ENCODE measurements at places on chromosomes 5 and 9. TPM values are rescaled to one million over a fixed set of nuclear protein-coding genes. Genes with fewer than 3 reads are reported as not detected.

Gene ARHGEF37
- total RNA-seq: 0.38 TPM

Gene MTX3
- 28.8 TPM for total RNA-seq

DNA sequence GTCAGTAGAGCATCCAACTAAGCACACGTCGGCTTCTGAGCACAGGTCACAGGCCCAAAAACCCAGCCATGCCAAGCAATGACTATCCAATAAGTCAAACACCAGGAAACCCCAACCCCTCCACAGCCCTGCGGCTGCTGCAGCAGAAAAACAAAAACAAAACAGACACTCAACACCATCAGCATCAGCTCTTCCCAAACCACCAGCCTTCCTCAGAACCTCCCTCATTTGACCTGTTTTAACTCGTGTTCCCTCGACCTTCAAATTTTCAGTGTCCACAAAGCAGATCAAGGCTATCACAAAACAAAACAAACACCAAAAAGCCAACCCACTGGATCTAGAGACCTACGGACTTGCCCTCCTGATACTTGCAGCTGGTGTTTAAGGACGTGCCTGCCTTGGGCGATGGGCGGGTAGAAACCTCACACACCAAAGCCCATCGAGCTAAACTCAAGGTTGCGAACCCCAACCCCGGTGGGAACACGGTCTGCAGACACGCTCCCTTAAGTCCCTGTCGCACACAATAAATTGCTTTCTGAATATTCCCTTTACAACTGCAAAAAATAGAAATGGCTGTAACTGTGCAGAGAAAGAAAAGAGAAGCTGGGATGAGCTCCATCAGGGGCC is 247.1 kb upstream of the ANKRD55 start:
- peak; percentile 15 for DNase-seq
- H3K4me3 ChIP-seq: peak overlapping the region; percentile 61
- no peak overlapping the region for H3K27ac ChIP-seq
- H3K36me3 ChIP-seq: no peaks in the 10 kb centered on the region

Gene GABBR2
- not detected for total RNA-seq

GRCh38 chr9:11417782-11418181 is 805.0 kb upstream of the PTPRD start:
- H3K4me3 ChIP-seq: no peak overlapping the region

DNA sequence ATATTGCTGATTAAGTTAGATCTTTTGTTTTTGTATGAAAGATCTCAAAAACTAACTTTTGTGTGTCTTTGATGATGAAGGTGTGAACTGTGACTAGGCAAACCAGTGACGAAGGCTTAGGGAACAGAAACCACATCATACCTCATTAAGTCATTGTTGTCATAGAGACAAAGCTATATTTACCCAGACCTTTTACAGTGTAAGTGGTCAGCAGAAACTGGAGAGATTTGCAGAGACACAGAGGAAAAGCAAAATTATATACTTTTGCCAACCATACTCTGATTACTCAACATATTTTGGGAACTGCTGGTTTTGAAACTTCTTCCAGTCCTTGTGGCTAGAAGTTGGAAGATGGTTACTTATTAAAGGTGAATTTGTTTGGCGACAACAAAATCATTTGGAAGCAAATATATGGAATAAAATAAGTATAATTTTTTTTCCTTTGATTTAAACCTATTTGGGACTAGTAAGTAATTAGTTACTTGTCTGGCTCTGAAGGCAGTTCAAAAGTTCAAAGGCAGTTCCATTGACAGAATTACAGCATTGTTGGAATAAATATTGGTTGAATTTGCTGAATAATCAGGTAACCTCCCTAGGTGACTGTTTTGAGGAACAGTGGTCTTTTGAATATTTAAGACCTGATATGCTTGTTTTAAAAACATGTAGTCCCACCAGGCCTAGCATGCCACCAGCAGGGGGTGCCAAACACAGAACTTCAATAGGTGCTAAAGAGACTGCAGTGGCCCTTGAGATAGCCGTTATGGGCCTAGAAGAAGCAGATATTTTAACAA is 103.8 kb downstream of the RPS23 start:
- H3K36me3 ChIP-seq: no peaks in the 10 kb centered on the region
- H3K4me1 ChIP-seq: no peaks in the 10 kb centered on the region
- DNase-seq: peak; percentile 63
- H3K27ac ChIP-seq: no peak overlapping the region
- no peak overlapping the region for H3K4me3 ChIP-seq

Gene C7
- 17.2 TPM for total RNA-seq

- H3K36me3 ChIP-seq: no peaks in the 10 kb centered on the region
- H3K4me1 ChIP-seq: peaks cover 11% of the 10 kb centered on the region
- no peak overlapping the region for H3K27ac ChIP-seq
- no peak for DNase-seq
Observed at GRCh38 chr9:125485471-125486151, 221.4 kb downstream of the MAPKAP1 start.

Gene PCDHGA5
- total RNA-seq: 6.9 TPM

GRCh38 chr5:150057052-150057451 is 29.3 kb downstream of the CSF1R start:
- no peak overlapping the region for H3K4me3 ChIP-seq
- H3K27me3 ChIP-seq: no peaks in the 10 kb centered on the region
- peaks cover 24% of the 10 kb centered on the region for H3K36me3 ChIP-seq
- peaks cover 13% of the 10 kb centered on the region for H3K4me1 ChIP-seq

DNA sequence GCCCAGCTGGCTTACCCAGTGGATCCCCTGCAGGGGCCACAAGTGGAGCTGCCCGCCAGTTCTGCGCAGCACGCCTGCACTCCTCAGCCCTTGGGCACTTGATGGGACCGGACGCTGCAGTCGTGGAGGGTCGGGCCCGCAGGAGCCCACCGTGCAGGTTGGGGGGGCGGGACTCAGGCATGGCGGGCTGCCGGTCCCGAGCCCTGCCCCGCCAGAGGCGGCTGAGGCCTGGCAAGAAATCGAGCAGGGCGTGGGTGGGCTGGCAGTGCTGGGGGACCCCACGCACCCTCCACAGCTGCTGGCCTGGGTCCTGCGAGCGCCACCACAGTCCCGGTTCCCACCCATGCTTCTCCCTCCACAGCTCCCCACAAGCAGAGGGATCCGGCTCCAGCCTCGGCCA is 19.2 kb upstream of the BTNL3 start:
- no peak overlapping the region for H3K27ac ChIP-seq
- DNase-seq: no peak
- no peaks in the 10 kb centered on the region for H3K27me3 ChIP-seq
- no peak overlapping the region for H3K4me3 ChIP-seq

Gene HTR4
- not detected for total RNA-seq

DNA sequence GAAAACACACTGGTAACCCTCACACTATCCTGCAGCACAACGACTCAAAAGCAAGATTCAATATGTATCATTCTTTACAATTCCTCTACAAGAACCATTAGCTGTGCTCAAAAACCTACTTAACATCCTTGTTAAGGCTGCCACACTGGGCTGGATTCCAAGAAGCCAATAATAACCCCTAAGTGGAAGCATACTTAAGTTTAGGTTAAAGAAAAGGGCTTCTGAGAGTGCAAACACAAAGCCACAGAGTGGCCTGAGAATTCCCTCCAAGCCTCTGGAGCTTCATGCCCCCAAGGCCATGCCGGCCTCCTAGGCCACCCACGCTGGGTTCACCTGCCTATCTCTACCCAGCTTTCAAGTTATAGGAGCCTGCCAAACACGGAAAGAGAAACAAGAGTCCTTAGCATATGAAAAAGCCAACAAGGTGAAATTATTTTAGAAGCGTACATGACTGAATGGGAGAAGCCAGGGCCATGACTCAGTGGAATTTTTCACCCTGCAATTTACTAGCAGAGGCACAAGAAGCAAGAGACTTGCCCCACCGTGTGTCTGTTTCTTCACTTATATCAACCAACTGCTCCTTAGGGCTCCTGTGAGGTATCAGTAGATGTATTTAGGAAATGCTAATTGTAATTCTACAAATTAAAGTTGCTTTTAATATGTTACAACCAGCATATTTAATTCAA is 293.0 kb downstream of the SPOCK1 start:
- no peak overlapping the region for H3K27ac ChIP-seq
- peak; percentile 26 for DNase-seq
- no peaks in the 10 kb centered on the region for H3K4me1 ChIP-seq
- H3K4me3 ChIP-seq: no peak overlapping the region
- no peaks in the 10 kb centered on the region for H3K27me3 ChIP-seq

DNA sequence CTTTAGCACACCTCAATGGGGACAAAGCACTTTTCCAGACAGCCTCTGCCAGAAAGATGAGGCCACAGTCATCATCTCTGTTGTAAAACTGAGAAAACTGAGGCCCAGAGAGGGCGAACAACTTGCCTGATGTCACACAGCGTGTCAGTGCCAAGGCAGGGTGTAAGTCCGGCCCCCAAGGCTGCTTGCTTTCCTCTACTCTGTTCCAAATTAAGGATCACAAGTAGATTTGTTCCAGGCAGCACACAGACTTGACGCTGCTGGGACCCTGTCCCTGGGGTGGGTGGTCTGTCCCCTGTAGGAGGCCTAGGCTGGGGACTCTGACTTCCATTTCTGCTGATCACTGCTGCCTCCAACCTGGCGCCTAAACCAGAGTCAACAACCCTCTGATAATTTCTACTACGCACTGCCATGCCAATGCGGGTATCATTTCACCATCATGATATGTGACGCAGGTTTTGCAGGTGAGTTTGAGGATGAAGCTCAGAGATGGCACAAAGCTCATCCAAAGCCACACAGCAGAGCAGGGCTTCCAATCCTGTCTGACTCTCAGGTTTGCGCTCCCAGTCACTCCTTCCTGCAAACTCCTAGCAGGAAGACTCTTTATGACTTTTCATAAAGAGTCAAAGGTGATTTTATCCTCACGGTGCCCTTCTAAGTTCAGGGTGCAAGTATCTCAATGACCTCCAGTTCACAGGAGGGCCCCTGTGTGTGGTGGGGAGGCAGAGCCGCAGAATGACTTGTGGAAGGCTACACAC is 13.5 kb upstream of the RALGDS start:
- peak overlapping the region; percentile 99 for H3K27ac ChIP-seq
- no peaks in the 10 kb centered on the region for H3K36me3 ChIP-seq
- DNase-seq: no peak
- H3K4me1 ChIP-seq: peaks cover 38% of the 10 kb centered on the region
- H3K4me3 ChIP-seq: no peak overlapping the region

Gene PLPP1
- total RNA-seq: 35.1 TPM

- H3K27ac ChIP-seq: no peak overlapping the region
- no peaks in the 10 kb centered on the region for H3K36me3 ChIP-seq
- H3K4me1 ChIP-seq: no peaks in the 10 kb centered on the region
- H3K4me3 ChIP-seq: no peak overlapping the region
Observed at GRCh38 chr9:84818791-84819190, 149.3 kb downstream of the NTRK2 start.

DNA sequence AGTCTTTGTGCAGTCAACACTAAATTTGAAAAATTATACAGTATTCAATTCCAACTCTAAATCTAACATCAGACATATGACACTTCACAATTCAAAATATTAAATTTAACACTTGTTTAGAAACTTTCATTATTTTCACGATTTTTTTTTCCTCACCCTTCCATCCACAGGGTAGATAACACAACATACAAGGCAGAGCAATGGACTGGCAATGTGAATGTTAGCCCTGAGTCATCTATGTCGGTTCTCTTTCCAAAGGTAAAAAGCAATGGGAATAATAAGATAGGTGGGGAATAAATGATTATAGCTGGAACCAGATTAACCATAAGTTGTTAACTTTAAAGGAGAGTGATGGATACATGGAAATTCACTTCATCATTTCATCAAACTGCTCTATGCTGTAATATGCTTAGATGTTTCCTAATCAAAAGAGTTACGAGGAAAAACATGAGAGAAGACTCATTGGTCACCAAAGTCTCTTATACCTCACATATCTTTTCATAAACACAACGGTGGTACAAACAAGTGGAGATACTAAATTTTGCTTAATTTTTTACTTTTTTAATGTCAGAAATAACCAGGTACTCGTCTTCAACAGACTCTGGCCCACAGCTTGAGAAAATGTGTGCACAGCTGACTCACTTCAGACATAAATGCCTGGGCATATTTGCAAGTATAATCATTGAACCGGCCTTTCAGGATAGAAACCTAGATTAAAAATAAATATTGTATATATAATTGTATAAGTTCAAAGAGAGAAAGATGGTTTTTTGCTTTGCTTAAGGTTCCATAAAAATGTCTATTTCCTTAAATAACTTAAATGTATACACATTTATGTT is 23.0 kb downstream of the RFX3 start:
- no peaks in the 10 kb centered on the region for H3K4me1 ChIP-seq
- no peaks in the 10 kb centered on the region for H3K36me3 ChIP-seq
- no peak for DNase-seq
- H3K27ac ChIP-seq: no peak overlapping the region
- H3K4me3 ChIP-seq: no peak overlapping the region
- no peaks in the 10 kb centered on the region for H3K27me3 ChIP-seq

DNA sequence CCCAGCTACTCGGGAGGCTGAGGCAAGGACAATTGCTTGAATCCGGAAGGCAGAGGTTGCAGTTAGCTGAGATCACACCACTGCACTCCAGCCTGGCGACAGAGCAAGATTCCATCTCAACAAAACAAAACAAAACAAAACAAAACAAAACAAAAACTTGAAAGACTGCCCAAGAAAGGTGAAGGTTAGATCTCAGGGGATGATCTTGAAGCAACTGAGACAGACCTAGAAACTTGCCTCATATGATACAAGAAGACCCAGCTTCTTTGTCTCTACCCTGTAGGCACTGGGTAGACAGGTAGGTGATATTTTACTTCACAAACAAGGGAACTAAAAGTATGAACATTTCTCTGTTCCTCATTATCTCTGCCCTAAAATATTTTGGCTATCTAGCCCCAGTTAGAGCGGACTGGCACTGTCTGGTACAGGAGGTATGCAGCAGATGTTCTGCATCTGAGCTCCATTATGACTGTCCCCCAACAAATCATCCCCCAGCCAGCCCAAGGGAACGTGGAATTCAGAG is 26.3 kb upstream of the SHOC1 start:
- H3K4me1 ChIP-seq: no peaks in the 10 kb centered on the region
- DNase-seq: no peak
- H3K4me3 ChIP-seq: no peak overlapping the region

Gene IGIP
- total RNA-seq: 1.6 TPM

GRCh38 chr5:155948576-155948975 is 378.4 kb upstream of the SGCD start:
- H3K27ac ChIP-seq: no peak overlapping the region
- peaks cover 2% of the 10 kb centered on the region for H3K27me3 ChIP-seq
- DNase-seq: no peak

DNA sequence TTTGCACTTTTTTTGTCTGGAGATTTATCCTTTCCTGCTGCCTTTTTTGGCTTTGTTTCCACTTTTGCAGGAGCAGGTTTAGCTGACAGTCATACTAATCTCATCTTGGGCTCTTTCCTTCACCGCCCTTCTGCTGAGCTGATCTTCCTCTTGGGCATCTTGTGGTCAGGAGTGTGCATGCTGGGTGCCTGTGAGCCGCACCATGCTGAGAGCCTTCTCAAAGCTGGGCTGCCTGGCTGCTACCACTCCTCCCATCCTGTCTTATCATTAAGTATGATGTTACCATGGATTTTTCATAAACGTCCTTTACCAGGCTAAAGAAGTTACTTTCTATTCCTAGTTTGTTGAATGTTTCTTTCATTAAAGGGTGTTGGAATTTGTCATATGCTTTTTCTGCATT is 49.5 kb upstream of the MCCC2 start:
- no peak overlapping the region for H3K27ac ChIP-seq
- no peaks in the 10 kb centered on the region for H3K27me3 ChIP-seq
- DNase-seq: no peak
- H3K4me3 ChIP-seq: no peak overlapping the region
- H3K36me3 ChIP-seq: peaks cover 79% of the 10 kb centered on the region

Gene PTGS1
- 1.2 TPM for total RNA-seq

All from SJCRH30 (cell line).